ENCODE measurements at places on chromosomes 4 and X.

DNA sequence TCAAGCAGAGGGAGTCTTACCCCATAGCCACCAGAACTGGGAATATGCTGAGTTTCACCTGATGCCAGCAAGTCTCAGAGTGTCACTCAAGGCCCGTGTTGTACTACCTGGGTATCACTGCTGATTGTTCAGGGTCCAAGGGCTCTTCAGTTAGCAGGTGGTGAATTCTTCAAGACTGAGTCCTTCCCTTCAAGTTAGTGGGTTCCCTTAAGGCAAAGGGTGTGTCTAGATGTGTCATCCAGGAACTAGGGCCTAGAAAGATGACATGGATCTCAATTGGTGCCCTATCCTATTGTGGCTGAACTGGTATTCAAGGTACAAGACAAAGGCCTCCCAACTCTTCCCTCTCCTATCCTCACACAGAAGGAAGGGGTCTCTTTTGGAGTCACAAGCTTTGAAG, 159.9 kb upstream of the DIPK2B start:
- H3K36me3 ChIP-seq, result no peaks in the 10 kb centered on the region
- no peak overlapping the region for H3K4me3 ChIP-seq
- DNase-seq, result no peak
- H3K4me1 ChIP-seq, result no peaks in the 10 kb centered on the region
- no peak overlapping the region for H3K27ac ChIP-seq

- no peak for DNase-seq
- H3K36me3 ChIP-seq, result peaks cover 16% of the 10 kb centered on the region
- no peaks in the 10 kb centered on the region for H3K27me3 ChIP-seq
- H3K27ac ChIP-seq, result no peak overlapping the region
- H3K4me1 ChIP-seq, result no peaks in the 10 kb centered on the region
Measured at GRCh38 chr4:1381944-1382541, 24.2 kb downstream of the NKX1-1 start.

DNA sequence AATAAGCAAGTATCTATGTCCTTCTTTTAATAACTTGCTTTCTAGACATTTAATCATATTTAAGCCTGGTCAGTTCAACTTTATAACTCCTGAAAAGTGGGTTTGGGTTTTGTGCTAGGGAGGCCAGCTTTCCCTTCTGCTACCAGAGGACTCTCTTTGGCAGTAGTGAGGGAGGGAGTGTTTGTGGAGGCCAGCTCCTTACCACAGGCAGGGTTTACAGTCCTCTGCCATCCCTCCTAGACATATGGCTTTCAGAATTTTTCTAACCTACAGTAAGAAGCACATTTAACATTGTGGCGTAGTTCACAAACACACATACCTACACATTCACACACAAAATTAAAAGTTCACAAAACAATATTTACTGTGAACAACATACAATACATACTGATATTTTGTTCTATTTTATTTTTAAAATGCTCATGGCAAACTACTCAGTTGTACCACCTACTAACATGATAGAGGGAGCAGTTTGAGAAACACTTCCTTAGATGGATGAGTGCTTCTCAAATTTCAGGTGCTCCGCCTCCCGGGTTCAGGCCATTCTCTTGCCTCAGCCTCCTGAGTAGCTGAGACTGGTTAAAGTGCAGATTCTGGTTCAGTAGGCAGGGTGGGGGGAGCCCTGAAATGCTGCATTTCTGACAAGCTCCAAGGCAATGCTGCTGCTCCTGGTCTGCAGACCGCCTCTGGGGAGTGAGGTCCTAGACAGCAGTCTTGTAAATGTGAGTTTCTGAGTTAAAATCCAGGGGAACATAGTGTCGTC, 86.7 kb downstream of the PTTG2 start:
- no peak for DNase-seq
- no peaks in the 10 kb centered on the region for H3K27me3 ChIP-seq
- H3K27ac ChIP-seq, result no peak overlapping the region
- H3K4me1 ChIP-seq, result no peaks in the 10 kb centered on the region
- H3K36me3 ChIP-seq, result peaks cover 77% of the 10 kb centered on the region

- H3K4me3 ChIP-seq, result no peak overlapping the region
- no peak for DNase-seq
- no peaks in the 10 kb centered on the region for H3K4me1 ChIP-seq
- no peak overlapping the region for H3K27ac ChIP-seq
- no peaks in the 10 kb centered on the region for H3K27me3 ChIP-seq
- no peaks in the 10 kb centered on the region for H3K36me3 ChIP-seq
Measured at GRCh38 chr4:10521424-10521823, 64.2 kb upstream of the ZNF518B start.

GRCh38 chrX:85569686-85570085, 190.2 kb upstream of the POF1B start:
- H3K4me1 ChIP-seq, result no peaks in the 10 kb centered on the region
- no peak overlapping the region for H3K27ac ChIP-seq
- DNase-seq, result no peak
- peaks cover 3% of the 10 kb centered on the region for H3K27me3 ChIP-seq
- no peaks in the 10 kb centered on the region for H3K36me3 ChIP-seq

- no peaks in the 10 kb centered on the region for H3K36me3 ChIP-seq
- DNase-seq, result no peak
- no peak overlapping the region for H3K4me3 ChIP-seq
- H3K4me1 ChIP-seq, result no peaks in the 10 kb centered on the region
- H3K27ac ChIP-seq, result no peak overlapping the region
Measured at GRCh38 chrX:125947501-125947900, 218.6 kb downstream of the DCAF12L2 start.

DNA sequence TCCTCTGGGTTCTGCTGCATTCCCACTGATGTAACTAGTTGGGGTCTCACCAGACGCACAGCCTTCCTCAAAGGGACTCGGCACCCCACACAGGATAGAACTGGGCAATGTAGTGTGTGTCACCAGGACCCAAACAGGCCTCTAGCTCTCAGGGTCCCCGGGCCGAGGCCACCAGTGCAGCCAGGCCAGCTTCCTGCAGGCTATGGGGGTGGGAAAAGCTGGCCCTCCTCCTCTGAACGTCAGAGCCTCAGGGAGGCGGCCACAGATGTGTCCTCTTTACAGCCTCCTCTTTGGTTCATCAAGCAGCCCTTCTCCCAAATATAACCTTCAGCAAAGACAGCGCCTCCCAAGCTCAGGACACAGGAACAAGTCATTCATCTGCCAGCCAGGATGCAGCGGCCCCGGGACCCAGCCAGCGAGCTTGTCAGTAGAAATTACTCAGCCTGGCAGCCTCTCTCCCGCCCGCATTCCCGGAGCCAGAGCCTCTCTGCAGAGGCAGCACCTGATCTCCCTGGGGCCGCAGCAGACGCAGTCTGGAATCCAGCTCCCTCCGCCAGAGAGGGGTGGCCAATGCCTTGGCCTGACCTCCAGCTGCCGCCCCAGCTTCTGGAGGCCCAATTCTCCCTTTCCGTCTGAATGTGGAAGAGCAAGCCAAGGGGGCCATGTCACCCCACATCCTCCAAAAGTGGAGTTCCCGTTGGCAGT, 288.5 kb downstream of the FBXW7 start:
- peak overlapping the region; percentile 26 for H3K27ac ChIP-seq
- H3K4me3 ChIP-seq, result no peak overlapping the region
- H3K4me1 ChIP-seq, result peaks cover 26% of the 10 kb centered on the region
- DNase-seq, result no peak

GRCh38 chrX:109049903-109050302, 313.5 kb upstream of the IRS4 start:
- DNase-seq, result no peak
- H3K4me3 ChIP-seq, result no peak overlapping the region
- H3K36me3 ChIP-seq, result no peaks in the 10 kb centered on the region
- no peaks in the 10 kb centered on the region for H3K4me1 ChIP-seq
- no peaks in the 10 kb centered on the region for H3K27me3 ChIP-seq
- H3K27ac ChIP-seq, result no peak overlapping the region

DNA sequence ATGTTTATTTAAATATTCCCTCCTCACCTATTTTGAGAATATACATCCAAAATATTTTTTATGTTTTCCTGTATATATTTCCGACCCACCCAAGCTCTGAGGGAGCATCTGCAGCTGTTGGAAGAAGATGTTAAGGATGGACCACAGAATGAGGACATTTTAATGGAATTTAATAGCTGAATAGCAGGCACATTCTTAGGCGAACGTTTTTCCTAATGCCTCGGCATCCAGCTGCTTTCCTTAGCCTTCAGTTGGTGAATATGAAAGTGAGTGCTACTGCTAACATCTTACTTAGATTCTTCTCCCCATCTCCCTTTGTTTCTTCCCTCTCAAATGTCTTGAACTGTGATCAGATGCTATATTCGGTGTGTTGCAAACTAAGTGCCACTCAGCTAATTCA, 158.0 kb upstream of the CTSO start:
- H3K4me3 ChIP-seq, result no peak overlapping the region
- no peaks in the 10 kb centered on the region for H3K27me3 ChIP-seq
- DNase-seq, result no peak
- no peak overlapping the region for H3K27ac ChIP-seq

GRCh38 chr4:10032625-10033024, 11.3 kb upstream of the SLC2A9 start:
- DNase-seq, result no peak
- H3K4me3 ChIP-seq, result no peak overlapping the region
- H3K36me3 ChIP-seq, result peaks cover 6% of the 10 kb centered on the region
- H3K4me1 ChIP-seq, result peaks cover 6% of the 10 kb centered on the region

DNA sequence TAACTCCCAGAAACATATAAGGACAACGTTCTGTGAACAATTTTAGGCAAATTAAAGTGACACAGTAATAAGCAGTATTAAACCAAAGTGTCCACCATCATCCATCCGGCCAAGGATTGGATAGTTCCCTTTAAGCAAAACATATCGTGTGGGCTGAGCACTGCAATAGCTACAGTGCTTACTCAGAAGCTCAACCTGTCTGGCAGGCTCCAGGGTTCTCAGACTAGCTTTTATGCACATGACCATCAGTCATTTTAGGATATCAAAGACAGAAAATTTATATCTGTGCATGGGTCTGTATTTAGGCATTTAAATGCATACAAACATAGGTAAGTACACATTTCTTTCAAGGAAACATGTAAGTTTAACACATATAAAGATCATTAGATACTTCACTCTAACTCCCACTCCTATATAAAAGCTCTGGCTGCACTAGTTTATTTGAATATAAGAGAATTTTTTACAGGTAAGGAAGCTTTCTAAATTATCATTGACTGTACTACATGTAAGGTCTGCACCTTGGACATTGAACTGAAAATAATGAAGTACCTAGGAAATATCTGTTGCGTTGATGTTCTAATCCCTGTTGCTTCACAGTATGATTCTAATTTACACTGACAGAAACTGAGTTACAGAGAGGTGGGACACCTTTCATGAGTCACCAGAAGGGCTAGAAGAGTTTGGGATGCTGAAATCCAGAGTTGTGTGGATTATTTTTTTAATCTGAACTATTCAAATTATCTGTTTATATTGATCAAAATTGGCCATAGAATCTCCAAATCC, 67.6 kb downstream of the ELOVL6 start:
- H3K4me3 ChIP-seq, result no peak overlapping the region
- DNase-seq, result no peak
- H3K36me3 ChIP-seq, result peaks cover 3% of the 10 kb centered on the region
- no peaks in the 10 kb centered on the region for H3K4me1 ChIP-seq
- H3K27ac ChIP-seq, result no peak overlapping the region

DNA sequence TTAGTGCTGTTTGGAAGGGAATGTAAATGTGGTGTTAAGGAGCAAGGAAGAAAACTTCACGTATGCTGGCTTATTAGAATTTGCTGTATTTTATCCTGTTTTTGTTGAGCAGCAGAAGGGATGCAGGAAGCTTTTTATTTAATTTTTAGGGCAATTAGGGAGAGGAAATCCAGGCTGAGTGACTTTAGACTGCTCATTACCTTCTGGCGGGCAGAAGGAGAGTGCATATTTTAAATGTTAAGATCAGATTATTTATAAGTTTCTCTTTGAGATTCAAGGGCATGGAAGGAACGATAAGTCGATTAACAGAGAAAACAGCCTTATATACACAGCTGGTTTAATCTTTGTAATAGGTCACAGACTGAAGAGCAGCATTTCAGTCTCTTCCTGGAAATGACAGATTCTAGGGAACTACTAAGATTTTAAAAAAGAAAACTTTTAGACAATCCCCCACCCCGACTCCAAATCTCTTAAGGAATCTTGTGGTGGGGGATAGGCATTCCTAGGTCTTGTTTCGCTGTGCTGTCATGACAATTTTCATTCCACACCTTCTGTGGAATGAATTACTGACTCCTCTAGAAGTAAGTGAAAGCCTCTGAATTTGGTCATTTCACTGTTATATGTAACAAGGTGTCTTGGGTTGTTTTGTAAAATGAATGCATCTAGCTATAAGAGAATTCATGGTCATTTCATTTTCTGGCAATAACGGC, 402.5 kb downstream of the RAPGEF2 start:
- no peak overlapping the region for H3K27ac ChIP-seq
- DNase-seq, result no peak
- H3K36me3 ChIP-seq, result no peaks in the 10 kb centered on the region
- H3K4me1 ChIP-seq, result no peaks in the 10 kb centered on the region

GRCh38 chr4:75889537-75890199, 12.6 kb downstream of the PPEF2 start:
- H3K4me1 ChIP-seq, result no peaks in the 10 kb centered on the region
- H3K27ac ChIP-seq, result no peak overlapping the region
- H3K36me3 ChIP-seq, result no peaks in the 10 kb centered on the region
- H3K4me3 ChIP-seq, result no peak overlapping the region
- DNase-seq, result no peak

DNA sequence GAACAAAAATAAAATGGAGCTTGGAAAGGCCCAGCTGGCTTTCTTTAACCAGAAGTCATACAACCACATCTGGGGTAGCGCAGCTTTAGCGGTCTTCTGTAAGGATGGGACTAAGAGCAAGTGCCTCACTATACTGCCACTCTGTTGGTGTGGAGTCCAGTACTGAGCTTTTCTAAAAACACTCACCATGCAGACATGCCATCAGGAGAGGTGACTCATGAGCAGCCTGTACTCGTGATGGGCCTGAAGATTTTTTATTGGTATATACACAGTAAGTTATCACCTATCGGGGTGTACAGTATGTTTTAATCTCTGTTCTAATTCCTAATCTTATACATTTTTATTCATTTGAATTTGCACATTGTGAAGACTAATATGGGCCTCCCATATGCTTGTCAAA, 9.6 kb downstream of the PPP3CA start:
- peaks cover 37% of the 10 kb centered on the region for H3K4me1 ChIP-seq
- H3K27me3 ChIP-seq, result no peaks in the 10 kb centered on the region
- no peaks in the 10 kb centered on the region for H3K36me3 ChIP-seq

DNA sequence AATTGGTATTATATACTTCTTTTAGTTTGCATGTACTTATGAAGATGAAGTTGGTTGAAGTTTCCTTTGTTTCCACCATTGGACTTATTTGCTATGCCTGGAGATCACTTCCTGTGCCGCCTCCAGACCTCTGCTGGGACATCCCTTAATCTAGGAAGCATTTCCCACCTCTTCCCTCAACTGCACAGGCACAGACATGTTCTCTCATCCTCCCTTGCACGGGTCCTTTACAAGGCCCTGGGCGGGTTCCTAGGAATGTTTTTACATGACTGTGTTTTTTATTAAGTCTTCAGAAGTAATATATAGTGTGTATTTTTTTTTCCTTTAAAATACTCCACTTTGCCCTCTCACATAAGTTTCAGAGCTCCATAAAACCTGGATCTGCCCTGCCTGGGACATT, 51.0 kb downstream of the TMEM131L start:
- no peaks in the 10 kb centered on the region for H3K36me3 ChIP-seq
- H3K4me3 ChIP-seq, result no peak overlapping the region
- H3K4me1 ChIP-seq, result peaks cover 87% of the 10 kb centered on the region
- H3K27ac ChIP-seq, result no peak overlapping the region

- H3K4me1 ChIP-seq, result no peaks in the 10 kb centered on the region
- no peaks in the 10 kb centered on the region for H3K27me3 ChIP-seq
- H3K36me3 ChIP-seq, result peaks cover 5% of the 10 kb centered on the region
- DNase-seq, result no peak
Measured at GRCh38 chr4:130110770-130111169, 1014.8 kb downstream of the C4orf33 start.
